NCI-H1436 treated with DMSO at 0.1 percent for 48 hours (cell line): ENCODE measurements at places on chromosomes 3 and 15.

- DNase-seq = no peak
Observed at GRCh38 chr15:56774356-56774755, 41.0 kb upstream of the ZNF280D start.

GRCh38 chr3:45664578-45664977, 24.6 kb upstream of the SACM1L start:
- no peak for DNase-seq

DNA sequence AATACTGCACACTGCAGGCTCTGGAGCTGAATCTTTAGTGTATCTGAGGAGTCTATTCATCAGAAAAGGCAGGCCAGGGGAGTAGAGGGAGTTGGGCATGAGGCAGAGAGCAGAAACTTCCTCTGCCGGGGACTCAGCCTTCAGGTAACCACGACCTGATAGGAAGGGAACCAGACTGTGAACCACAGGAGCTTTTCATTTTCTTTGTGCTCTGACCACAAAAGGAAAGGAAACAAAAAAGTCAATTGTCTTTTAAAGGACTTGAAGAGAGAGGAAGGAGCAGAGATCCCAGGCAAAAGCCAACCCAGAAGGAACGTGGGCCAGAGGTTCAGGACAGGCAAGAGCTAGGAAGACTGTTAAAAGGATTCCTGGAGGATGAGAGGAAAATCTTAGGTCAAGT, 573.3 kb downstream of the EPHB1 start:
- DNase-seq = no peak

- DNase-seq = no peak
Observed at GRCh38 chr3:185995352-185995751, 57.5 kb upstream of the TRA2B start.

GRCh38 chr15:39969002-39969394, 35.1 kb downstream of the EIF2AK4 start:
- DNase-seq = no peak

DNA sequence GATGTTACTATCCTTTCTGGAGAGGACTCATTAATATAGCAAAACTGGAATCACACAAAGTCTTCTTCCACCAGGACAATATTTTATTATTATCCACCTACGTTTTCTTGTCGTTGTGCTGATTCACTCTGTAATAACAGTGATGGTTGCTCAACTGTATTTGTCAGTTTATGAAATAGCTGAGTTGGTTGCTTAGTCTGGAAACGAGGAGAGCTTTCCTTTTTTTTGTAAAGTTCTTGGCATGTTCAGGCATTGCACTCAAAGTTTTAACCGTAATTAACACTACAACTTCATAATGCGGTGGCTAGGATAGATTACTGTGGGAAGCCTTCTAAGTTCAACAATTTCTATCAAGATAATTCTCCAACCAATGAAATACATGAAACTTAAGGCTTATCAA, 131.2 kb downstream of the RAP2B start:
- no peak for DNase-seq

DNA sequence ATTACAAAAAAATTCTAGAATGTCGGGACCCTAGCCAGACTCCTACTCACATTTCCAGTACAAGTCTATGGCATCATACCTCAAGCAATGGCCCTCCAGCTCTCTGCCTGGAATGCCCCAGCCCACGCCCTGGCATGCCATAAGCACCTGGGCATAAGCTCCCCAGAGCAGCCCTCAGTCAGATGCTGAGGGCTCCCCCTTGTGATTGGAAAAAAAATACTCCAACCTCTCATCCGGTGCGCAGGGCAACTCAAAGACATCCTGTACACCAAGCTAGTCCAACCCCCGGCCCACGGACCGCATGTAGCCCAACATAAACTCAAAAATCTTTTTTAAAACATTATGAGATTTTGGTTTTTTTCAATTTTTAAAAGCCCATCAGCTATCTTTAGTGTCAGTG, 115.4 kb downstream of the NEK10 start:
- DNase-seq = no peak

DNA sequence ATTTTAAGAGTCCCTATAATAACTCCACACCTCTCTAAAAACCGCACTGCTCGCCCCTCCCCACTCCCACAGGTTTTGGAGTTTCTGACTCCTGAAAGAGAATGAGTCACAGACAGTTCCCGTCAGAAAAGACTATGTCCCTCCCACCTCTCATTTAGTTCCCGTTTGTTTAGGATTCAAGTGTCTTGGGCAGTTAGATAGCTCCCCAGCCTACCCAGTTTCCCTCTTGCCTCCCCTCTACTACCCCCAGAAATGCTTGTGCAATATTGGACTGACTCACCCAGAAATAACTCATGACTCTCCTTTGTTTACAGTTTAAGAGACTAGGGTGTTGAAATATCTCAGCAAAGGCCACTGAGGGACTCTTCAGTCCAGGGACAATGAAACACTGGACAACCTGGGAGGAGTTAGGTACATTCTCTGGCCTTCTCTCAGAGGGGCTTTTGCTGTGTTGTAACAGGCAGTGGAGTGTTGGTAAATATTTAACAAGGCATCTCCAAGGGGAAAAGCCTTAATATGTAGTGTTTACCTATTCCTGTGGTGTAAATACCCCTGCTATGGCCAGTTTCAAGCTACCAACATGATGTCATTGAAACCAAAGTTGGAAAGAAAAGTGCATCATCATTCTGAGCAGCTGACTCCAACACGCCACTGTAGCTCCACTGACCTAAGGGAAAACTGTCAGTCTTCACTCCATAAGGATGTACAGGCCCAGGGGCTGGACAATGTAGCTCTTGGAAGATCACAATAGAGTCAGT, 96.1 kb upstream of the CHD2 start:
- peak; percentile 25 for DNase-seq

DNA sequence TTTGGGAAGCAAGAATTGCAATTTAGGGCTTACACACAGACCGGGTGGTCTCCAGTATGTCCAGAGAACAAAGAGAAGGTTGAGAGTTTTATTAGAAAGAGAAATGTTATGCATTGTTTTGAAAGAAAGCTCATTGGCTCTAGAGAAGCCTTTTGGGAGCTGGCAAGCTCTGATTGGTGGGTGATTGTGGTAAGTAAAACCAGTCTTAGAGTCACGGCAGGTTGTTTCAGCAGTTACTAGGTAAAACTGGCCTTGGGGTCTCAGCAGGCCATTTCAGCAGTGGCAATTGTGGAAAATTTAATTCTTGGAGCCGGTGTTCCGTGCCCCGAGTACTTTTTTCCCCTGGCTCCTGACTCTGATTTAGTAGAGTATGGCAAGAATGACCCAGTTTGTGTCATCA, 78.1 kb downstream of the MRPL46 start:
- no peak for DNase-seq

DNA sequence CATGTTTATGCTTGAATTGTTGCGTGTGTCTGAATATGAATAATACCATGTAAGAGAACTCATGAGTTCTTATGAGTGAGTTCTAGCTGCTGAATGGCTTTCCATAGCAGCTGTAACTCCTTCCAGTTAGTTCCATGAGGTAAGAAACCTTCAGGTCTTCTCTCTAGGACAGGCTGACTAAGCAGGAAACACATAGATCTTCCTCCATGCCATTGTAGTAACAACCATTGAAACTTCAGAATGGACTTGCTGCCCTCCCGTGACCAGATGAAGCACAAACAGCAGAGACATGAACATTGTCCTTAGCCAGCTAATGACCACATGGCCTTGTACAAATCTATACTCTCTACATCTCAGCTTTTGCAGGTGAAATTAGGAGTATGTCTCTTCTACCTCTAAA, 200.0 kb downstream of the ZNF385D start:
- DNase-seq = no peak

GRCh38 chr3:131806736-131807135, 228.1 kb downstream of the CPNE4 start:
- no peak for DNase-seq

GRCh38 chr15:91126080-91126479, 26.0 kb downstream of the SV2B start:
- DNase-seq = no peak

GRCh38 chr15:48177383-48177765, 721 bp downstream of the MYEF2 start:
- DNase-seq = peak; percentile 20

DNA sequence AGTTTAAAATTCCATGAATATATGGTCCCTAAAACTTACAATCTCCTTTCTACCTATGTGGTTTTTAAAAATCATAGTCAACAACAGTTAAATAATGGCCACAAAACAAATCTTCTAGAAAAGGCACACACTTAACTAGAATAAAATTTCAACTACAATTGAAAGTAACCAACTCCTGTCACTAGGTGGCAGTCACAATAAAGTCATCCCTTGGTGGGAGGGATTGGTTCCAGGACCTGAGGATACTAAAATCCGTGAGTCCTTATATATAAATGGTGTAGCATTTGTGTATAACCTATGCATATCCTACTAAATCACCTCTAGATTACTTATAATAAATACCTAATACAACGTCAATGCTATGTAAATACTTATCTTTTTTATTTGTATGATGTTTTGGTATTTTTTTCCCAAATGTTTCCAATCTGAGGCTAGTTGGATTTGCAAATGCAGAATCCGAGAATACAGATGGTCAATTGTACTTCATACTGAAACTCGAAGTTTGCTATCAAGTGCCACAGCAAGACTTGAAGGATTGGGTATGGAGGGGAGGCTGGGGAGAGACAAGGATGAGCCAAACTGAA, 172.6 kb downstream of the FMN1 start:
- DNase-seq = no peak

- DNase-seq = no peak
Observed at GRCh38 chr15:89666858-89667705, 11.8 kb upstream of the KIF7 start.

GRCh38 chr3:28022916-28023315, 218.5 kb upstream of the CMC1 start:
- no peak for DNase-seq

DNA sequence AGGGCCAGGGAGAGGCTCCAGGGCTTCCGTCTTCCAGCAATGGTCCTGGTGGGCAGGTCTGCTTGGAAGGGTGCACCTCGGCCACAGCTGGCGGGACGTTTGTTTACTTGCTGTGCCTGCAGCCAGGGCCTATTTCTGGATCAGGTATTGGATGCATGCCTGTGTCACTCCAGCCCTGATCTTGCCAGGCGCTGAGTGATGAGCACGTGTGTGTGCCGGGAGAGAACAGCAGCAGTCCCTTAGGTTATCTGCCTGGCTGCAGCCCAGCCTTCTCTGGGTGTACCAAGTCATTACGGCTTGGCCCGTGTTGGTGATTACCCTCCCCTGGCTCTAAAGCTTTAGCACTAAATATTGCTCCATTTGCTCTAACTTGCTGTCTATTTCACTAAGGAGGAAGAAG, 14.9 kb downstream of the CCDC32 start:
- DNase-seq = no peak

DNA sequence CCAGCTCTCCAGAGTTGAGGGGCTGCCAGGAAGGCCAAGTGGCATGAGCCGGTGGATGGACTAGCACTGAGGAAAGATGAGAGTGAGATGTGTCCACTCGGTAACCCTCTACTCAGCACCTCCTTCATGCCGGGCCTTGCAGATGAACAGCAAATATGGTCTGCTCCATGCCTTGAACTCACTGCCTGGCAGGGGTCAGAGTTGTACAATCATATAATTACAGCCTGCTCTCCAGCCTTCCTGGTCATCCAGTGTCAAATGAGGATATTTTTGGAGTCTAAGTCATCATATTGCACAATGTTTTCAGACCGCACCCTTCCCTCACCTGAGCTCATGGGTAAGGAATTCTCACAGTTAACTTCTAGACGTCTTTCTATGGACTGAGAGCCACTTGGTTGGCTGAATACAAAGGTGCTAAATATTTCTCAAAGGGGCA, 4.9 kb downstream of the MGLL start:
- no peak for DNase-seq

DNA sequence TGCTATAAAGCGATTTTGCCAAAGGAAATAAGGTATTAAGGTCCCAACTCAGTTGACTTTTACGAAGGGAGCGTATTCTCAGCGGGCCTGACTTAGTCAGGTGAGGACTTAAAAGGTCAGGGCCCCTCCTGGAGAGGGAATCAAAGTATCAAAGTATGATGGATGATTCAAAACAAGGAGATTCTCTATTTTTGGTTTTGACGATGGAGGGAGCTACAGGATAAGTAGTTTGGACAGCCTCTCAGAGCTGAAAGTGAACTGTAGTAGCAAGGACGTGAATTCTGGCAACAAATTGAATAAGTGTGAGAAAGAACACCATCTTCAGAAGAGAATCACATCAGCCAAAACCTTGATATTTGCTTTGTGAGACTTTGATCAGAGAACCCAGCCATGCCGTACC, 1186.5 kb downstream of the SI start:
- no peak for DNase-seq

DNA sequence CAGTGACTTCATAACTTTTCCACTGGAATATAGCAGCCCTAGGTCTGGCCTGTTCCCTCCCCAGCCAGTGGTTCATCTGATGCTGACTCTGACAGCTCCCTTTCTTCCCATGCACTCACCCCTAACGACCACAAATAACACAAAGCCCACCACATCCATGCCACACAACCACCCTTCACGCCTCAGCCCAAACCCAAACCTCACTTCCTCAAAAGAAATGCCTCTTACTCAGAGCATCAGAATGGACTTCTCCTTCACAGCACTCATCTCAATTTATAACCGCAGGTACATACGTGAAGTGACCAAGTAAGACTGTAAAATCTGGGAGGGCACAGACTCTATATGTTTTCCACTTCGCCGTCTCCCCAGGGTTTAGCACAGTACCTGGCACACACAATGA, 1.1 kb downstream of the RBSN start:
- no peak for DNase-seq

GRCh38 chr3:168123201-168124176, 27.8 kb upstream of the GOLIM4 start:
- no peak for DNase-seq

- no peak for DNase-seq
Observed at GRCh38 chr3:197466586-197467399, 89.0 kb downstream of the BDH1 start.

- no peak for DNase-seq
Observed at GRCh38 chr3:89113893-89114840, 6.7 kb downstream of the EPHA3 start.

DNA sequence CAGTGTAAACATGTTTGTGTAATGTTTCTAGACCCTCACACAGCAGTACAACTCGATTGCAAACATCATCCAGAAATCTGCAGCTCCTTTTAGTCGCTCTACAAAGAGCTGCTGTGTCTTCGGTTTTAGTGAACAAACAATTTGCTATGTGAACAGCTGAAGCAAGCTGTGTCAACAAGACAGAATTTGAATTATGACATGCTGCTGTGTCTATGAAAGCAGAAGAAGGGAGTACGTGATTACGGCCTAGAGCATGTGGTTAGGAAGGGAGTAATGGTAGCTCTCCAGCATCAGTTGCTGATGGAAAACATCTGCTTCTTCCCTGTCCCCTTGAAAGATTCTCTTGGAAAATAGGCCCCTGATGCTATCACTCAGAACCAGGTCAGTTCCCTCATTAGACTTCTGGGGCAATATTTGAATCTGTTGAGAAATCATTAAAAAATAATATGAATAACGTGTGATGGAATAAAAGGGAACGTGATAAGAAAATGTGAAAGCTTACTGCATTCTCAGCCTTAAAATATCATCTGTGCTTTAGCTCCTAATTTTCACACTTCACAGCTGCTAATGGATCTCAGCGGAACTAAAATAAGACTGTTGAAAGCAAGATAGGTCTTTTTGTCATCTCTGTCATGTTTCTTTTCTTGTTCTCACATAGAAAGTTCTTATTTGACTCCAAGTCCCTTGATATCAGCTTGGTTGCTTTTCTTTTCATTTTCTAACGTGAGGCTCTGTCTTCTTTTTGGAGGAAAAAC, 891.5 kb downstream of the ROBO2 start:
- peak; percentile 30 for DNase-seq
